B cell (primary cell): ENCODE measurements at places on chromosomes 5 and 9. TPM values are rescaled to one million over a fixed set of nuclear protein-coding genes. Genes with fewer than 3 reads are reported as not detected.

DNA sequence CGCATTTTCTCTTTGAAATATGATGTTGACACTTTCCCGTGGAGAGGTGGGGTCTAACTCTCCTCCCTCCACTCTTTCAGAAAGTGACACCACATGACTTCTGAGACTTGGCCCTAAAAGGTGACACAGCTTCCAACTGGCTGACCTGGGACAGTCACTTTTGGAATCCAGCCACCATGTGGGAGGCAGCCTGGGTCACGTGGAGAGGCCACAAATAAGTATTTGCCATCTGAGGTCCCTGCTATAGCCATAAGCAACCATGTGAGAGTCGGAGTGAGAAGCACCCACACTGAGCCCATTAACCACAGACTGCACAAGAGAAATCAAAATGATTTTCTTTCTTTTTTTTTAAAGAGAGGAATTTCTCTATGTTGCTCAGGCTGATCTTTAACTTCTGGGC, 4.1 kb upstream of the PHYKPL start:
- no peak overlapping the region for H3K4me3 ChIP-seq
- H3K27me3 ChIP-seq: no peaks in the 10 kb centered on the region
- H3K27ac ChIP-seq: no peak overlapping the region
- no peak for DNase-seq

- no peaks in the 10 kb centered on the region for H3K27me3 ChIP-seq
- H3K27ac ChIP-seq: no peak overlapping the region
- H3K36me3 ChIP-seq: no peaks in the 10 kb centered on the region
- H3K4me3 ChIP-seq: no peak overlapping the region
- DNase-seq: no peak
- peaks cover 30% of the 10 kb centered on the region for H3K4me1 ChIP-seq
Measured at GRCh38 chr5:99022250-99022649, 93.4 kb upstream of the CHD1 start.

DNA sequence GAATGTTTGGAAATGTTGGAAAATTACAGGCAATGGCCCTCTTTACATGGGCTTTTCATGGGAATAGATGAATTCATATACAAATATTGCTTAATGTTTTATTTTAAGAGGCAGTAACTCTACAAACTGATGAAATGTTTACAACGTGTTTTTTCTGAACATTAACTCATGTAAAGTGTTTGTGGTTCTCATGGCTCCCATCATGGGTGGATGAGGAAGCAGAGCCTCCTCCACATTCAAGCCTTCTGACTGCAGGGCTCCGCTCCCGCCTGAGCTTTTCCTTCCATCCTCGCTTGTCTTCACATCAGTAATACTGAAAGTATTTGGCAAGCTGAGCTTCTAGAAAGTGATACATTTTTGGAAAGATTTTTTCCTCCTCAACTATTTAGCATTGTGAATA, 204.2 kb downstream of the ARHGAP26 start:
- H3K27me3 ChIP-seq: no peaks in the 10 kb centered on the region
- no peak overlapping the region for H3K27ac ChIP-seq
- no peaks in the 10 kb centered on the region for H3K36me3 ChIP-seq
- peaks cover 7% of the 10 kb centered on the region for H3K4me1 ChIP-seq

GRCh38 chr5:117615226-117615625, 1040.6 kb upstream of the SEMA6A start:
- no peaks in the 10 kb centered on the region for H3K36me3 ChIP-seq
- H3K27me3 ChIP-seq: no peaks in the 10 kb centered on the region
- no peak overlapping the region for H3K27ac ChIP-seq

DNA sequence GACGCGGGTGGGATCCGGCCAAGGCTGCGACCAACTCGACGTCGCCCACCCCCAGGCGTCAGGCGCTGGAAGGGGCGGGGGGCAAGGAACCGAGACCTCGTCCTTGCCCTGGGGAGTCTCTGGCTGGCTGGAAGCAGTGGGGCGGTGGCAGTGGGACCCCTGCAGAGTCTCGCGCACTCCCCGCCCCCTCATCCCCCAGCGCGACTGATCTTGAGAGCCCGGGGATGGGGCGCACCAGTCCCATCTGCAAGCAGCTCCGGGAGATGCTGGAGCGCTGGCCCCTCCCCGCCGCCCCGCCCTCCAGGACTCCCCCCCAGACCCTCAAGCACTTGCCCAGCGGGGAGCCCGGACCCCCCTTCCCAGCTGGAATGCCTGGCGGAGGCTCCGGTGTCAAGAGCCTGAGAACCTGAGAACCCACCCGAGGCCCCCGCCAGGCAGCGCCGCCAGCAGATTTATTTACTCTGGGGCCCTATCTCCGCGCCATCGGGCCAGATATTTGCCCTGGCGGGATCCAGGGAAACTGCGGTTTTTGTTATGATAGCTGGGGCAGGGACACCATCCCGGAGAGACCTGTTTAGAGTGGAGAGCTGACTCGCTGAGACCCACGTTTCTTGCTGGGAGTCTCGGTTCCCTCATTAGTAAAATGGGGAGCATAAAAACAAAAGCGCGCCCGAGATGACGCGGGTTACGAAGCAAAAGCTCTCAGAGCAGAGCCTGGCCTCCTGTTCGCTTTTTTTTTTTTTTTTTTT, 1.2 kb downstream of the PRRT1B start:
- peaks cover 16% of the 10 kb centered on the region for H3K4me1 ChIP-seq
- H3K27ac ChIP-seq: no peak overlapping the region
- no peak overlapping the region for H3K4me3 ChIP-seq
- H3K27me3 ChIP-seq: peaks cover 22% of the 10 kb centered on the region
- no peaks in the 10 kb centered on the region for H3K36me3 ChIP-seq

DNA sequence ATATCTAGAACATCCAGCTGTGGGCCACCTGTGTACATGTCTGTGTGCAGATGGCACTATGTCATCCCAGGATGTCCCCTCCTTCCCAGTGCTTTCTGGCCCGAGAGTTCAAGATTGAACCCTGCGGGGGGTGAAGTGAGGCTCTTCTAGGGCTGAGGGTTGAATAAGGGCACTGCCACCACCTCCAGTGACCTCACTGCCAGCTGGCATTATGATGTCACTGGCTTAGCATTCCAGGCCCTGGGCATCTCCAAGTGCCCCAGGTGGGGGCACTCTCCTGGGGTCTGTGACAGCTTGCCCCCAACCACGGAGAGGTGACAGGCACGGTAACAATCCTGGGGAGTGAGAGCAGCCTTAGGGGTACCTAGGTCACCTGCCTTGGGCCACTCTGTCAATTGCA, 27.1 kb downstream of the CXXC5 start:
- H3K27ac ChIP-seq: peak overlapping the region; percentile 74
- H3K27me3 ChIP-seq: no peaks in the 10 kb centered on the region
- no peak for DNase-seq

DNA sequence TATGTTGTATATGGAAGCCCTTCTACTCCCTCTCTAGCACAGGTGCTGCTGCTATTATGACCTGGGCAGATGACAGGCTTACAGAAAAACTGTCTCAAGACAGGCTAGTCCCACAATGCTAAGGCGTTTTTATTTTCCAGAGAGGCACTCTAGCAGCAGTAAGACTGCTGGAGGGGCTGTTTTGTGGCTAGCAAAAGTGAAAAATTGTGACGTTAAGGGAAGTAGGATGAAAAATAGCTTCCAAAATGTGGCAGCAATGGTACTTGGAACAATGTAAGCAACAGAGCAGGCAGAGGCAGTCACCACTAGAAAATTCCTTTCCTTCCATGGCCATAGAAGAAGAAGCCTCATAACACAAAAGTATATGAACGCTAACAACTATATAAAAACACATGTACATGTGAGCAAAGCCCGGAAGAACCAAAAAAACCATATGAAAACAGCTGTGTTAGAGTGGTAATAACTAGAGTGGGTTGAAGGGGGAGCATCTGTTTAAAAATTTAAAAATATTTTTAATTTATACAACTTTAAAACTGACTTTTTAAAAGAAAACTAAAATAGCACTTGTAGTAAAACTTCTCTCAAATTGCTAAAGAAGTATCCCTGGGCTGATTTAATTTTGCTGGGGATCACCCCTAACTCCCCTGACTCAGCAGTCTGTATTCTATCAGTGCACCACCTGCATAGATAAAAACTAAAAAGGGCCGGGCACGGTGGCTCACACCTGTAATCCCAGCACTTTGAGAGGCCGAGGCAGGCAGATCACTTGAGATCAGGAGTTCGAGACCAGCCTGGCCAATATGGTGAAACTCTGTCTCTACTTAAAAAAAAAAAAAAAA, 30.6 kb downstream of the CLINT1 start:
- H3K27me3 ChIP-seq: no peaks in the 10 kb centered on the region
- peaks cover 46% of the 10 kb centered on the region for H3K4me1 ChIP-seq
- no peak overlapping the region for H3K4me3 ChIP-seq
- no peak overlapping the region for H3K27ac ChIP-seq

DNA sequence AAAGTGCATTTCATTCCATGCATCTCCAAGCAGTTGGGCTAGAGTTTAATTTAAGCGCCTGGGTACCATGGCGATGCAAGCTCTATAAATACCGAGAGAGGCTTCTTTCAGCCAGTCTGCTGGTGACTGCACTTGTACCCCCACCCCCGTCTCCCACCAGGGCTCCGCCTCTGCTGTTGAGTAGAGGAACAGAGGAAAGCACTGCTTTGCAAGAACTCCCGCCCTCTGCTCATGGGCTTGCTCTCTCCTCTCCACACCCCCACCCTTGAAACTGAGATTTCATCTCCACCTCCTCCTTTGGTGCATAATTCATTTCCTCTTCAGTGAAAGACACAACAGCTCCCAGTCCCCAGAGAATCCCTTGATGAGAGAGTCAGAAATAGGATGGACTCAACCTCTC, 5.1 kb upstream of the WWC1 start:
- H3K36me3 ChIP-seq: no peaks in the 10 kb centered on the region
- no peak overlapping the region for H3K27ac ChIP-seq

DNA sequence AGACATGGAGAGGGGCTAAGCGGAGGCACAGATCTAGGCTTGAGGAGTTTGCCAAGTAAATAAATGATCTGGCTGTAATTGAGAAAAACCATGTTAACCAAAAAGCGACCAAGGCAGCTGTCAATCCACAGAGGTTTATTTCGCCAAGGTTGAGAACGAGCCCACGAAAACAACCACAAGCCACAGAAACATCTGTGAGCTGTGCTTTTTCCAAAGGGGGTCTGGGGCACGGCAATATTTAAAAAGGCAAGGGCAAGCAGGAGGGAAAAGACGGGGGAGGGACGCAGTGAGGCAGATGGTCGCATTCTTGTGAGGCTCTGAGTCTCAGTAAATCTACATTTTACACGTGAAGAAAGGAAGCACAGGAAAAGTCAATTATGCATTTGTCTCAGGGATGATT, 25.4 kb downstream of the CCT5 start:
- DNase-seq: no peak
- H3K27me3 ChIP-seq: no peaks in the 10 kb centered on the region
- H3K4me1 ChIP-seq: no peaks in the 10 kb centered on the region
- H3K27ac ChIP-seq: no peak overlapping the region
- no peak overlapping the region for H3K4me3 ChIP-seq

- H3K27ac ChIP-seq: no peak overlapping the region
- H3K27me3 ChIP-seq: no peaks in the 10 kb centered on the region
- no peaks in the 10 kb centered on the region for H3K4me1 ChIP-seq
- H3K36me3 ChIP-seq: no peaks in the 10 kb centered on the region
- no peak overlapping the region for H3K4me3 ChIP-seq
Measured at GRCh38 chr5:73096239-73096575, 24.2 kb upstream of the TMEM171 start.

GRCh38 chr9:131019388-131020239, 10.6 kb downstream of the LAMC3 start:
- no peak overlapping the region for H3K4me3 ChIP-seq
- no peak for DNase-seq
- H3K27ac ChIP-seq: no peak overlapping the region
- H3K4me1 ChIP-seq: no peaks in the 10 kb centered on the region
- no peaks in the 10 kb centered on the region for H3K36me3 ChIP-seq

GRCh38 chr5:127434588-127434987, 82.9 kb upstream of the PRRC1 start:
- H3K36me3 ChIP-seq: no peaks in the 10 kb centered on the region
- no peak for DNase-seq
- no peak overlapping the region for H3K27ac ChIP-seq
- H3K4me1 ChIP-seq: no peaks in the 10 kb centered on the region
- H3K4me3 ChIP-seq: no peak overlapping the region

DNA sequence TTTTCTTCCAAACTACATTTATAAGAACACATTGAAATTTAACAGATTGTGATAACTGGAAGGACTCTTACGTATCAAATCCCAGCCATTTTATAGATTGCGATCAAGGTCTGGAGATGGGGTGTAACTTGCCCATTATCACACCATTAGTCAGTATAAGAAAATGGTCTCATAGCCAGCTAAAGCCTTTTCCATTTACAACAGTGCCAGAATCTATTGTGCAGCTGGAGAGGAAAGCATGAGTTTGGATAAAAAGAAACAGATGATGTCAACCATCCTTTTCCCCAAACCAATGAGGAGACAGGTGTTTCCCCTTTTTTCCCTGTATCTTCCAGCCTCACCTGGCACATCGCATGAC, 658.8 kb downstream of the ACTL7B start:
- no peak for DNase-seq
- H3K27ac ChIP-seq: no peak overlapping the region
- H3K36me3 ChIP-seq: no peaks in the 10 kb centered on the region
- no peak overlapping the region for H3K4me3 ChIP-seq
- H3K4me1 ChIP-seq: no peaks in the 10 kb centered on the region

- H3K27me3 ChIP-seq: no peaks in the 10 kb centered on the region
- no peaks in the 10 kb centered on the region for H3K4me1 ChIP-seq
- H3K4me3 ChIP-seq: no peak overlapping the region
- no peak overlapping the region for H3K27ac ChIP-seq
- DNase-seq: no peak
- no peaks in the 10 kb centered on the region for H3K36me3 ChIP-seq
Measured at GRCh38 chr9:96062854-96063253, 187.4 kb downstream of the ERCC6L2 start.

DNA sequence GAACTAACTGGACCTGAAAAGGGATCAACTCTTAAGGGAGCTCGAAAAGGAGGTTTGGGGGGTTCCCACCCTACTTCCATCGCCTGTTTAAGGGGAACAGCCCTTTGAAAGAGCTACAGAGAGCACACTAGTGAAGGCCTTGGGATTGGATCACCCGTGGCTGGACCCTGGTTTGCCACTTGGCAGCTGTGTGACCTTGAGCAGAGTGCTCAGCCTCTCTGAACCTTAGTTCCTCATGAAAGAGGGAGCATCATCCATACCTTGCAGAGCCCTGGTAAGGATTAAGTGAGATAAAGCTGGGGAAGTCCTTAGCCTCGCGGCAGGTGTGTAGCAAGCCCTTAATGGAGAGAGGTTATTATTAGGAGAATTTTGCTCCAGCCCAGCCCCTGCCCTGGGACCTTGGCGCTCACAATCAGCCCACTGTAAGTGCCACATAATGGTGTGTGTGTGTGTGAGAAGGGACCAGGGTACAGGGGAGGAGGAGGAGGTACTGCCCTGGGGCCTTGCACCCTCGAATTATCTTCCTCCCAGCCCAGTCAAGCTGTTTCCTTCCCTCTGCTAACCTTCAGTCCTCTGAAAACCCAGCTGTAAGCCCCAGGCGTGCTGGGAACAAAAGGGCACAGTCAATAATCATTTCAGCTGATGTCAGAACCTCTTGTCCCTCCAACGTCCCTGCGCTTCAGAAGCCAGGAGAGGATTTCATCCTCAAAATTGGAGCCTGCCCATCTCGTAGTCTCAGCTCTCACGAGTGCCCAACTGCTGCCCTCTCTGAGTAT, 42.9 kb downstream of the FOXI1 start:
- no peaks in the 10 kb centered on the region for H3K36me3 ChIP-seq
- no peak overlapping the region for H3K27ac ChIP-seq
- no peak overlapping the region for H3K4me3 ChIP-seq

The HSPA5 gene
- 40.1 and 42.6 TPM in 2 replicates for total RNA-seq

The CTSV gene
- total RNA-seq: not detected in 2 replicates
